Hematopoietic multipotent progenitor cell (in vitro differentiated cells): ENCODE measurements at places on chromosomes 1 and 21.

- DNase-seq: no peak
Observed at GRCh38 chr1:55707846-55708245, 492.7 kb upstream of the USP24 start.

GRCh38 chr21:32674038-32674437, 53.8 kb downstream of the SYNJ1 start:
- DNase-seq: no peak

DNA sequence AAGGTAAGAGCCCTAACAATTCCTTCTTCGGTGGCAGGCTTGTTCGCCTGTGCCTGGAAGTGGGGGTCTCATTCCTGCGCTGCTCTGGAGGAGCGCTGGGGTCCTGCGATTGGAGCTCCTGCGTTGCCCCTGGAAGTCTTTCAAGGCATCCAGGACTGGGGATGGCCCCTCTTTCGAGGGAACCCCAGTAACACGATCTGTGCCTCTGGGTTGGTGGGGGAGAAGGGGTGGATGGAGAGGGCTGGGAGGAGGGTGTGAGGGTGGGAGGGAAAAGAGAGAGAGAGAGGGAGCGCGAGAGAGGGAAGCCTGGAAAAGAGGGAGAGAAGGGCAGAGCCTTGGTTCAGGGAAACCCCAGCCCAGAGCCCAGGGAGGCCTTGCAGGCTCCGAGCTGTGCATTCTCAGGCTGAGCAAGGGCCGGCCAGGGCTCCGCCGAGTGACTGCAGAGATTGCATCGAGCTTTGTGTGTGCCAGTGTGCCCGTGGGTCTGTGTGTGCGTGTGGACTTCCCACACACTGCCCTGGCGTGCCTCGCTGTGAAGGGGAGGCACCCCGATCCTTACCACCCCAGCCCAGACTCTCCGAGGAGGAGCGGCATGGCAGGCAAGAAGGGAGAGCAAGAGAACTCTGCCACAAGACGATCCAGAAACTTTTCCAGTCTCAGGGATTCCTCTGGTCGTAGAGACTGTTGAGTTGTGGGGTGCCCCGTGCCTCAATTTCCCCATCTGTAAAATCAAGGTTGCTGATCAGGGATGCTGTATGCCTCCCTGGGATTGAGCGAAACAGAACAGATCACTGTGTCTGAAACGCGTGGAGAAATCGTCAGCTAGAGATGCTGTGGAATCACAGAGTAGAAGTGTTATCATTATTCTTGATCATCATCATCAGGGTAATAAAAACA, 619 bp downstream of the BCL9 start:
- no peak for DNase-seq

GRCh38 chr1:47995306-47996050, 1.7 kb downstream of the TRABD2B start:
- DNase-seq: no peak

GRCh38 chr1:236160540-236161127, 18.3 kb downstream of the GPR137B start:
- no peak for DNase-seq

- peak; percentile 8 for DNase-seq
Observed at GRCh38 chr1:115545791-115546733, 95.7 kb upstream of the VANGL1 start.

DNA sequence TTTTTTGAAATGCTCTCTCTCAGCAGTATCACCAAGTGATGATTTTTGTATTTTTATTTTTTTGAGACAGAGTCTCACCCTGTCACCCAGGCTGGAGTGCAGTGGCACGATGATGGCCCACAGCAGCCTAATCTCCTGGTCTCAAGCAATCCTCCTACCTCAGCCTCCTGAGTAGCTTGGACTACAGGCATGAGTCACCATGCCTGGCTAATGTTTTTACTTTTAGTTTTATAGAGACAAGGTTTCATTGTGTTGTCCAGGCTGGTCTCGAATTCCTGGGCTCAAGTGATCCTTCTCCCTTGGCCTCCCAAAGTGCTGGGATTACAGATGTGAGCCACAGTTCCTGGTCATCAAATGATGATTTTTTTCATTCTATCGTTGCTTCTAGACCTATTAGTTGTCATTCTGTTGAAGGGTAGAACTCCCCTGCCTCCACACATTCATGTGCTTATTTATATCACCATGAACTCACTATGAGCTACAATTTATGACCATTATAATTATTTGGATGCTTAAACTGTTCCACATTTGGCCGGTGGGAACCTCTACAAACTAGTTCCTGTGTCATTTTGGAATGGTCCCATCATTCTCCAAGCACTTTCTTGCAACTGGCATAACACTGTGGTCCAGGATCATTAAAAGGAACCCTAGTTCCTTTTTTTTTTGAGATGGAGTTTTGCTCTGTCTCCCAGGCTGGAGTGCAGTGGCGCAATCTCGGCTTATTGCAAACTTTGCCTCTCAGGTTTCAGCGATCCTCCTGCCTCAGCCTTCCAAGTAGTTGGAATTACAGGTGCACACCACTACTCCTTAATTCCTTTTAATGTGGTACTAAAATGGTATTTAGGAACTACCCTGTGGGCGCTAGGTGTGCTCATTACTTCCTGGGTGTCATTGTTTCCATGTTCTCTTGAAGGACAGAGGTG, 20.2 kb upstream of the TOR3A start:
- no peak for DNase-seq
